ENCODE measurements at places on chromosomes 16 and 17.

GRCh38 chr16:52451971-52452421, 94.9 kb downstream of the TOX3 start:
- no peak for DNase-seq

GRCh38 chr17:67813803-67814180, 11.5 kb upstream of the BPTF start:
- DNase-seq = no peak

DNA sequence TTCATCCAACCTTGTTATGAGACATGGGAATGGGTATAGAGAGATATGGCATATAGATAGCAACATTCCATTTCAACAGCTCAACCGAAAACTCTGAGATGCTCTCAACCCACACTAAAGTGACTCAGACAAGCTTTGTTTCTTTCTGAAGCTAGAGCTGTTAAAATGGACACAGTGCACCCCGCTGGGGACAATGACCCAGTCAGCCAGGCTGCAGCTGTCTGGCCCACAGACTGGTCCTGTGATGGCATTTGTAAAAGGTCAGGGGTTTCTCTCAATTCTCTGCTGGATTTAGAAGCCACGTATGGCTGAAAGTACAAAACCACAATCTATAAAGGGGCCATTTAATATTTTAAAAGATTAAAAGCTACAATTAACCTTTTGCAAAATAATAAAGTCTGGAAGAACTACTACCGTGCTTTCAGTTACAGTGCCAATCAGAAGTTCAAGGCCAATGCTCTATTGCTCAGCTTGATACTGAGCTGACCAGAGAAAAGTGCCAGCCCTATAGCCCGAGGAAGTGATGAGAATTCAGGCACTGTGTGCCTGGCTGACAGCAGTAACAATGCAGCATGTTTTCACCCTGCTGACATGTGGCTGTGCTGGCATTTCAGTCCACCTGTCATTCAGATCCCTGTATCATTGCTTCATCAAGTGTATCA, 60.2 kb downstream of the TEX2 start:
- no peak for DNase-seq

GRCh38 chr16:79503511-79503910, 97.0 kb downstream of the MAF start:
- no peak for DNase-seq

GRCh38 chr17:80279895-80280294, 19.2 kb downstream of the RNF213 start:
- DNase-seq = no peak

GRCh38 chr17:48952904-48953303, 8.3 kb upstream of the SNF8 start:
- no peak for DNase-seq

DNA sequence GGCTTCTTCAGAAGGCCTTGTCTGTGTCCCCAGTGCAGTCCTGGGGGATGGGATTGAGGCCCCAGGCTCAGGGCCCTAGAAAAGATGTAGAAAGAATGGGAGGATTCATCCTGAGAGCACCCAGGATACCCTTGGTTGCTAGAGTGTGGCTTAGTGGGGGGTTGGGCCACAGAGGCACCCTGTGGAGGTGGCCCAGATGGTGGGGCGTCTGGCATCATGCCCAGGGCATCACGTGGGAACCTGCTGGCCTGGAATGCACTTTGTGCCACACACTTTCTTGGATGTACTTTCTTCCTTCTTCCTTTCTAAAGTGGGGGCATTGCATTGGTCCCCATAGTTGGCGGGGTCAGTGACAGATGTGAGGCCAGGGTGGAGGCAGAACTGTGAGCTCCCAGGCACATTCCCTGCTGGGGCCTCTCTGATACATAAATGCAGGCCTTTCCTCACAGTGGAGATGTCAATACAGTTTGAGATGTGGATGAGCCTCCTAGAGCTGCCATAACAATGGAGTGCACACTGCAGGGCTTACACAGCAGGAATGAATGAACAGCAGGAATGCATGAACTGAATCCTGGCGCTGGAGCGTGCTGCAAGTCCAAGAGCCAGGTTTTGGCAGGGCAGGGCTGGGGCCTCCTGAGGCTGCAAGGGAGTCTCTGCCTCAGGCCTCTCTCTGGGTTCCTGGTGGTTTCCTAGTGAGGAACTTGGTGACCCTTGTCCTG, 43.3 kb downstream of the MGAT5B start:
- no peak for DNase-seq

DNA sequence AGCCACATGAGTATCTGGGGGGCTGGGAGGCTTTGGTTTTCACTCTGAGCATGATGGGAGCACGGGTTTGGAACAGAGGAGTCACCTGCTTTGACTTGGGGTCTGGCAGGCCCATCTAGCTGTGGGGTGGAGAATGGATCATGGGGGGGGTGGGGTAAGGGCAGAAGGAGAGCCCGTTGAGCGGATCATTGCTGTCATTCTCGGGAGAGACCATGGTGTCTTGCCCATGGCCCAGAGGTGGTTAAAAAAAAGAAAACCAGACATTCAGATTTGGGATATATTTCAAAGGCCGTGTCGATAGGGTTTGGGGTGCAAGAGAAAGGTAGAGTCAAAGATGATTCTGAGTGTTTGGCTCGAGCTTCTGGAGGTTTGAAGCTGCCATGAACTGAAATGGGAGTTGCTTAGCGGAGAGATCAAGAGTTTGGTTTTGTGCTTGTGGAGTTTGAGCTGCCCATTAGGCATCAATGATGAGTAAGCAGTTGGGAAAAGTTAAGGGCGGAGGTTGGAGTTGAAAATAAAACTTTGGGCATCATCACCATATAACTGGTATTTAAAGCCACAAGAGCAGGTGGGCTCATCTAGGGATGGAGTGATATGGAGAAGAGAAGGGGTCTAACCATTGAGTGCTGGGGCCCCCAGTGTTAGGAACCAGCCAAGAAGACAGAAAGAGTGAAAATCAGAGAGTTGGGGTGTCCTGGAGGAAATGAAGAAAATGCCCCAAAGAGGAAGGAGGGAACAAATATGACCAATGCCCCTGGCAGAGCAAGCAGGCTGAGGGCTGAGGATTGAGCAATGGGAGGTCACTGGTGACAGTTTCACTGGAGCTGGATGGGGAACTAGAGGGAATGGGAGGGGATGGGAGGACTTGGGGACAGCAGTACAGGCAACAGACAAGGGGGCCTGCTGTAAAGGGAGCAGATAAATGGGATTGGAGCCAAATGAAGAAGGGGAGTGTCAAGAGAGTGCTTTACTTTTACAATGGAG, 1.9 kb downstream of the NOD2 start:
- DNase-seq = no peak

- DNase-seq = no peak
These were observed 58.4 kb downstream of the ELAC2 start for GRCh38 chr17:12959441-12959840.

- peak; percentile 68 for DNase-seq
These were observed 627 bp upstream of the TSPOAP1 start for GRCh38 chr17:58329035-58329809.

- no peak for DNase-seq
These were observed 1.5 kb upstream of the ELOB start for GRCh38 chr16:2778630-2778958.

- DNase-seq = no peak
These were observed 19.6 kb upstream of the GOT2 start for GRCh38 chr16:58753711-58754134.

GRCh38 chr17:32819787-32820186, 57.1 kb downstream of the MYO1D start:
- DNase-seq = no peak

- DNase-seq = no peak
These were observed 14.4 kb downstream of the ZNF500 start for GRCh38 chr16:4752351-4753100.

DNA sequence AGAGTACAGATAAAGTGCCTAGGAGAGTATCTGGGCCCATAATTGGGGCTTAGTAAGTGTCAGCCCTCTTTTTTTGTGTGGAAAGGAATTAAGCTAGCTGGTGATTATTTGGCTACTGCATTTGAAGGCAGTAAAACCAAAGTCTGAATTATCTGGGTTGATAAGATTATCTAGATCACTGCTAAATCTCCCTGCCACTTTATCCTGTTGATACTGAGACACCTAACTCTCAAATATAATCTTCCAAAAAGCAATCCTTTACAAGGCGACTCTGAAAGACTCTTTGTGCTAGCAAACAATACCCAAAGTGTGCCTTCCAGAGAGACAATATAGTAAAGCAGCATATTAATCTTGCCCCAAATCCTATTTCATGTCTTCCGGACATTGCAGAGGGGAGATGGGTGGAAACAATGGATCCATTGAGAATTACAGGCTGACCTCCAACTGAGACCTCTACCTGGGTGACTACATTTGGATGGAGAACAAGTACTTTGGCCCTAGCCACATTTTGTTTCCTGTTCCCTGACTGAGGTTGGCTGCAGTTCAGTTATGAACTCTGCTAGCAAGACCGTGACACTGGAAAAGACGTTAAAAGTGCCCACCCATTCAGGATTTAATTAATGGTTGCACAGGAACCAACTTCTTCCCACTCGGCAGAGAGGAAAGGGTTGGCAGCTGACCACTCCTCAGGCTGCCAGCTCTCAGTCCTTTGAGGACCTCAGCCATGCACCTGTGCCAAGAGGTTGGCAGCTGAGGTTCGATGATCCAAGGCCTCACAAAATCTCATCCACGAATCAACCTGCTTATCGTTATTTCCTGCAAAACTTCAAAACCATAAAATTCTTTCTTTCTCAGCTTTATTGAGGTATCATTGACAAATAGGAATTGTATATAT, 72.6 kb downstream of the SYCE1L start:
- no peak for DNase-seq

DNA sequence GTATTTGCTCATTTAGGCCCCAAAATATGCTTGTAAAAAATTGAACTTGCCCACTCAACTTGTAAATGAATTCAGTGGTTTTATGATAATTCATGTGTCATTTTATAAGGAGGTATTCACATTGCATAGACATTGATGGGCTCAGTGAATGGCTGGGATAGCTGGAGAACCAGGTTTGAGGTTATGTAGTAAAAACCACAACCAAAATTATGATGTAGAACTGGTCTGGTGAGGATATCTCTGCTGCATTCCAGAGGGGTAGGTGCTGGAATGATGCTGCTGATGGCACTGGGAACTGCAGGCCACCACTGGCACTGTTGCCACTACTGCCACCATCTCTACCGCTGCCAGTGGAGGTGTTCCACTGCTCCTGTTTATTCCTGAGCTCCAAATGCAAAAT, 21.5 kb upstream of the RABEP1 start:
- no peak for DNase-seq

GRCh38 chr17:80456465-80457235, 19.8 kb downstream of the NPTX1 start:
- no peak for DNase-seq

DNA sequence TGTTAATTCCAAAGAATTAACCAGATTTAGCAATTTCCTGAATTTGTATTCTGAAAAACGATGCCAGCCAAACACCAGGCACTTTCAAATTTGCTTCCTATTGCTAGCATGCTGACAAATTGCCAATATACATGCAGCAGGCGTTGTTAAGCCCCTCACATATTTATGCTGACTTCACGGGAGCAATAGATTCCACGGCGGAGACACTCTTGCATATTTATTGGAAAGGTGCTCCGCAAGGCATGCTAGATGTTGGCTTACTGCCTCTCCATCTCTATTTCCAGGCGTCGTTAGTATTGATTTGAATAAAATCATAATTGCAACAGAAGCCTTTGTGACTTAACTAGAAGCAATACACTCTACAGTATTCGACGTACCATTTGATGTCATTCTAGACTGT, 211.0 kb upstream of the IRX5 start:
- no peak for DNase-seq
